GM20000 (cell line): ENCODE measurements at places on chromosomes 11 and 22.

- no peak for DNase-seq
Observed at GRCh38 chr22:37211075-37211865, 1.0 kb downstream of the SSTR3 start.

DNA sequence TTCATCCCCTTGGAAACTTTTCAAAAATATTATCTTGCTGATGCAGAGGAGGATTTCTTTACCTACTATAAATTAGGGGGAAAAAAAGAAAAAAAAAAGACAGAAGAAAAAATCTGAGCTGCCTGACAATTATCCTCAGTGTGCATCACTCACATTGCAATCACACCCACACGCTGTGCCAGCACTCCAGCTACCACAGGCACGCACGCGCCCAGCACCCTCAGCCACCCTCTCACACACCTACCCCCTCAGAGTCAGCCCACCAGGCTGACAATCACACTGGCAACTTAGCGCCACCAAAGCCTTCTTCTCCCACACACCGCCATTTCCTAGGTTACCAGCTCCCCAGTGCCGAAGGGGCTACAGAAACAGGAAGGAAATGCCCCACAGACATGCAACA is 236.1 kb downstream of the KCNA4 start:
- DNase-seq: no peak

DNA sequence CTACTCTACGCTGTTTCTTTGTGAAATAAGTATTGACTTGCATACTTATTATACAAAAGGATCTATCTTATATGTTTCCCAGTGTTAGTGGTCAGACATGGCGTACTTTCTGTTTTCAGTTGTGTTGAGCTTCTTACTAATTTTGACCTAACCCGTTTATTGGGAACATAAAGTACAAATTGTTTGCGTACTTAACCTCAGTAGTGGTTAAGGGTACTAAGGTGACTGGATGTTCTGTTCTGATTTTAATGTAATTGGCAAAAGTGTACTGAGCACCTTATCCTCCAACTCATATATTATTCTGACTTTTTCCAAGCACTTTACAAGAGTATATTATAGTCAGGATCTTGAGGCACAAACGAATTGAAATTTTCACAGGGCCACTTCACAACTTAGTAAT is 17.2 kb downstream of the TBCEL start:
- no peak for DNase-seq

- DNase-seq: no peak
Observed at GRCh38 chr11:82586581-82586980, 147.1 kb downstream of the FAM181B start.
